Forelimb muscle (tissue), 1 donor: ENCODE measurements at places on chromosomes 7 and 10.

DNA sequence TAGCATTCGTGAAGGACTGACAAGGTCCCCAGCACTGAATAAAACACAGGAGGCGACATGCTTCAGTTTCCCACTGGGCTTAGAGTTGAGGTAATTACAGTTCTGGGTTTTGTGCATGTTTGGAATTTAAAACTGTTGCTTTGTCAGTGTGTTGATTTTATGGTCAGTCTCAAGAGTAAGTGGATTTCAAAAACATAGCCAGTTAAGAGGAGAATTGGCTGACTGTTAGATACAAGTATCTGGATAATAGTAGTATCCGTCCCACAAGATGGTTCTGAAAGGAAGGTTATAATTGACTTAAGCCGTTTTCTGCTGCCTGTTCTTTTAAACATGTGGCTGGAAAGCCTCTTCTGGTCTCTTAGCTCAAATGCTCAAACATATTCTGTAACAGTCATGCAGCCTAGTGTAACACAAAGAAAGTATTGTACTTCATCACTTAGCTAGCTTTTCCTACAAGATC lies 170.9 kb downstream of the POLR1F start:
- DNase-seq = peak; percentile 20

DNA sequence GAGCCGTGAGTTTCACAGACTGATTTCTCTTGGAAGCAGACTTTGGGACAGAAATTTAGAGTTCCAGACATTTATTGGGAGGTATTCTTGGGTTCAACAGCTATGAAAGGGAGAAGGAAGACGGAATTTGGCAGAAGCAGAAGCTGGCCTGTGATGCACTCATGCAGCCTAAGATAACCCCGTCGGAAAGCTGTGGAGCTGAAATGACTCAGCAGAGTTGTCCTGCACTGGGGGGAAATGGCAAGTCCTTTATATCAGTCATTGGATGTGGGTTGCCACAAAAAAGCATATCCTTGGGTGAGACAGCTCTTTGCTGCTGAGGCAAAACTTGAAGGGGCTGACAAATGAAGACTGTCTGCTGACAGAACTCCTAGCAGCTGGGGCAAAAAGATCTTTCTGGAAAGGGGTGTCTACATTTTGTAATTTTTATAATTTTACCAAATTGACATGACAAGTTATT lies 11.5 kb upstream of the MICU1 start:
- DNase-seq = no peak

- no peak for DNase-seq
Measured at GRCh38 chr7:32532086-32532485, 36.8 kb downstream of the AVL9 start.

GRCh38 chr7:12207046-12207445 lies 4.0 kb upstream of the TMEM106B start:
- no peak for DNase-seq

GRCh38 chr10:26243351-26243720 lies 26.8 kb downstream of the GAD2 start:
- DNase-seq = no peak
